Esophagus squamous epithelium (tissue), 5 donors: ENCODE measurements at places on chromosomes 16 and 17.

DNA sequence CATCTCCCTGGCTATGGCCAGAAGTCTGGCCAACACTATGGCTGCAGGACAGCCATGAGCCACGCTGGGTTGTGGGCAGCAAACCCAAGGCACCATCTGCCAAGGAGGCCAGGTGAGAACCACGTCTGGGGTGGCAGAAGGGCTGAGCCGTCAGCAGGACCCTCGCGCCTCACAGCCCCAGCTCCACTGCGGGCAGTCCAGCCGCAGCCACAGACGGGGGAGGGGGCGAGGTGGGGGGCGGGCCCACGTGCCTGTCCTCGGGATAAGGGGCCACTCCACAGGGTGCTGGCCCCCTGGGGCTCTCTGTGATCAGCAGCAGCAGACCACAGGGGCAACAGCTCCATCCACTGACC lies 6.5 kb upstream of the BAIAP2 start:
- DNase-seq, result no peak
- H3K4me1 ChIP-seq, result peaks cover 71% of the 10 kb centered on the region

GRCh38 chr17:39197380-39198185 lies at the start of gene CACNB1:
Gene CACNB1, minus strand, starts transcription at chr17:39197669. Its CDS starts 174 bp downstream, at chr17:39197495.
- H3K27me3 ChIP-seq, result no peaks in the 10 kb centered on the region
- no peak for DNase-seq
- H3K4me1 ChIP-seq, result peaks cover 52% of the 10 kb centered on the region
- peak within 1 kb of the TSS; percentile 69 for H3K4me3 ChIP-seq
- H3K27ac ChIP-seq, result peak within 1 kb of the TSS; percentile 74
- peaks cover 28% of the 10 kb centered on the region for H3K36me3 ChIP-seq

DNA sequence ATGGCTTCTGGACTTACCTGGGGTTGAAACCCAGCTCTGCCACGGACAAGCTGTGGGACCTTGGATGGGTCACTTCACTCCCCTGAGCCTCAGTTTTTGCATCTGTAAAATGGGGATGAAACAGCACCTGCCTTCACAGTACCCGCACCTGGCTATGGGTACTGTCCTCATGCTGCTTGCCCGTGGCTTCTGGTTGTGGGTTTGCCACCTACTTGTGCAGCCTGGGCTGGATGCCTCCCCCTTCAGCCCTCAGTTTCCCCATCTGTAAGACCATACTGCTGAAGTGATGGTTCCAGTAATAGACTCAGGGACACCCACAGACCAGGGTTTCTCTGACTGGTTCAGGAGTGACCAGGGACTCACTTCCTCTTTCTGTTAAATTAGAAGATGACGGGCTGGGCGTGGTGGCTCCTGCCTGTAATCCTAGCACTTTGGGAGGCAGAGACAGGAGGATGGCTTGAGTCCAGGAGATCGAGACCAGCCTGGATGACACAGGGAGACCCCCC lies 9.4 kb downstream of the GLIS2 start:
- H3K4me1 ChIP-seq, result peaks cover 95% of the 10 kb centered on the region
- no peaks in the 10 kb centered on the region for H3K27me3 ChIP-seq
- peak overlapping the region; percentile 65 for H3K27ac ChIP-seq
- no peak for DNase-seq
- H3K4me3 ChIP-seq, result no peak overlapping the region
- no peaks in the 10 kb centered on the region for H3K36me3 ChIP-seq

DNA sequence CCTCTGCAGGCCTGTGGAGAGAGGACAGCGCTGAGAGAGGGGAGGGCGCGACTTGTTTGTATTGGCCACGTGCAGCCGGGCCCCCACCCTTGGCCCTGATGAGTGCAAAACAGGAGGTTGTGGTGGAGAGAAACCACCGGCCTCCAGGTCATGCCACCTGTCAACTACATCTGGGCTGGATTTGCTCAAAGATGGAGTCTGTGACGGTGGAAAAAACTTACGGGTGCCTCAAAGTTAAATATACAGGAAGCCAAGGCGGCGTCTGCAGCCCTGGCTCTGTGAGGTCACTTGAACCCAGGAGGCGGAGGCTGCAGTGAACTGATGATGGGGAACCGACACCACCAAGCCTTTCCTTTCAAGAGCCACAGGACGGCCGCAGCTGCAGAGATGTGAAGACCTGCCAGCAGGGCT lies 15.7 kb downstream of the C16orf74 start:
- H3K4me1 ChIP-seq, result no peaks in the 10 kb centered on the region
- no peaks in the 10 kb centered on the region for H3K27me3 ChIP-seq
- DNase-seq, result no peak
- no peaks in the 10 kb centered on the region for H3K36me3 ChIP-seq
- H3K4me3 ChIP-seq, result no peak overlapping the region
- no peak overlapping the region for H3K27ac ChIP-seq

DNA sequence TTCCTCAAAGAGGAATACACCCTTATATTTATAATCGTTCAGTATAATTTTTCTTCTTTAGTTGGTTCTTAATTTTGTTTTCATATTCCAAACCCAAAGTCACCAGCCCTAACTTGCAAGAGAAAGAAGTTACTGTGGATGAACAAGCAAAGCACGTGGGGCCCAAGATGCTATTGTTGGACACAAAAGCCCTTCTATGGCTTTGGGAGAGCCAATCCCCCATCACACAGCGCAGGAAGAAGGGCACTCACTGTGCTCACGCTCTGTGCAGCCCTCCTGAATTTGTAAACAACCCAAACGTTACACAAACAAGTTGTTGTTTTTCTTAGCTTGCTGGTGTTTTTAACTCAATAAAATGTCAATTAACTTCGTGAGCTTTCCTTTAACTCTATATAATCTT lies 22.5 kb downstream of the SPPL2C start:
- no peak for DNase-seq
- H3K27ac ChIP-seq, result no peak overlapping the region
- H3K27me3 ChIP-seq, result no peaks in the 10 kb centered on the region

DNA sequence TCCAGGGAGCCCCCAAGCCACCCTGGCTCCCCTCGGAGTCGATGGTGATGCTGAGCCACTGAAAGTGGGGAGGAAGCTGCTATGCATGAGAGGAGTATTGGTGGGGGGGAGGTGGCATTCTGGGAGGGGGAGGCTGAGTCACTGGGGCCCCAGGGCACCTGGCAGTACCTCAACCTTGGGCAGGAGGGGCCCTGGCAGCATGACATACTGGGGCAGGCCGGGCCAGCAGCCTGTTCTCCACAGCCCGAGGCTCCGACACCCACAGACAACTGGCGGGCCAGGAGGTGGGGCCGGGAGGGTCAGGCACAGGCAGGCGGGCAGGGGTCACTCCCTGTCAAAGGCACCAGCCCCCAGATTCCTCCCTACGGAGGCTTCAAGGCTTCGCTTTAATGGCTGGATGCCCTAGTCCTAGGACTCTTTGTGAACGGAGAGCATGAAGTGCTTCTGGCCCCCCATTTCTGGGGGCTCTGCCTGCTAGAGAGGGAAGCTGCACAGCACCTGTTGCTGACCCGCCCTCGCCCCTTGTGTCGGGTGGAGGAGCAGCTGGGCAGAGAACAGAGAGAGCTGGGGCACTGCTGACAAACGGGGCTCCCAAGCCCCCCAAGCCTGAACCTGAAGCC lies 928 bp downstream of the CASKIN2 start:
- H3K36me3 ChIP-seq, result no peaks in the 10 kb centered on the region
- no peaks in the 10 kb centered on the region for H3K27me3 ChIP-seq
- peak overlapping the region; percentile 90 for H3K27ac ChIP-seq
- H3K4me1 ChIP-seq, result peaks cover 56% of the 10 kb centered on the region
- peak overlapping the region; percentile 98 for H3K4me3 ChIP-seq
- DNase-seq, result no peak

DNA sequence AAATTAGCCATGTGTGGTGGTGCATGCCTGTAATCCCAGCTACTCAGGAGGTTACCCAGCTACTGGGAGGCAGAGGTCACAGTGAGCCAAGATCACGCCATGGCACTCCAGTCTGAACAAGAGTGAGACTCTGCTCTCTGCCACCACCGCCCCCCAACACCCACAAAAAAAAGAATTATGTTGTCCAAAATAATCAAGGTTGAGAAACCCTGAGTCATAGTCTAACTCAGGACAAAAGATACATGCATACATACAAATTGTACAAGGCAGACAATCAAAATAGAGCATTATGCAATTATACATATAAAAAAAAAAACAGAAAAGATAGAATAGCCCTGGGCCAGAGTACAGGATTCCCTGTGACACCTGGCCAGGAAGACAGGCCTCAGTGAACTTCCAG lies 6.6 kb upstream of the KPNB1 start:
- H3K27ac ChIP-seq, result no peak overlapping the region
- H3K4me1 ChIP-seq, result peaks cover under 1% of the 10 kb centered on the region
- DNase-seq, result no peak
- H3K4me3 ChIP-seq, result no peak overlapping the region

GRCh38 chr17:5485270-5486205 lies at the start of gene DERL2:
Gene DERL2, minus strand, starts transcription at chr17:5486178. Its CDS starts 17 bp downstream, at chr17:5486161.
- H3K4me3 ChIP-seq, result peak within 1 kb of the TSS; percentile 97
- no peaks in the 10 kb centered on the region for H3K27me3 ChIP-seq
- peaks cover 49% of the 10 kb centered on the region for H3K4me1 ChIP-seq
- peak; percentile 56 for DNase-seq

- H3K4me1 ChIP-seq, result no peaks in the 10 kb centered on the region
- H3K27me3 ChIP-seq, result peaks cover 34% of the 10 kb centered on the region
- no peak for DNase-seq
- H3K36me3 ChIP-seq, result no peaks in the 10 kb centered on the region
Observed at GRCh38 chr17:3038941-3039340, 24.5 kb downstream of the OR1D5 start.

- H3K4me3 ChIP-seq, result no peak overlapping the region
- DNase-seq, result no peak
- H3K4me1 ChIP-seq, result peaks cover 25% of the 10 kb centered on the region
- no peaks in the 10 kb centered on the region for H3K36me3 ChIP-seq
- no peaks in the 10 kb centered on the region for H3K27me3 ChIP-seq
Observed at GRCh38 chr17:50850640-50851039, 15.3 kb downstream of the WFIKKN2 start.

DNA sequence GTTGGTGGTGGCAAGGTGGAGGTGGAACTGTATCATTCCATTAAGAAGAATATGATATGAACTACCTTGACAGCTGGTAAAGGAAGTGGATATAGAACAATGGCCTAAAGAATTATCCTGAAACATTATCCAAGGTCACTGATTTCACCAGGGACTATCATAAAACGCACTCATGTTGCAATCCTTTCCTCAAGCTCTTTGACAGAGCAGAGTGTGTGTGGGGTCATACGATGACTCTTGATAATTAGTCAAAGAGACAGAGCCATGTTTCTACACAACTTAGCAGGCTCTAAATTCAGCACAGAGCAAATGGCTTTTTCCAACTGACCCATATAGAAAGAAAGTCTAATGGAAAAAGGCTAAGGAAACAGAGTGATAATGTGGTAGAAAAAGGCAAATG lies 126.4 kb upstream of the ANKFN1 start:
- no peaks in the 10 kb centered on the region for H3K36me3 ChIP-seq
- H3K27me3 ChIP-seq, result no peaks in the 10 kb centered on the region
- no peaks in the 10 kb centered on the region for H3K4me1 ChIP-seq
- no peak overlapping the region for H3K4me3 ChIP-seq
- H3K27ac ChIP-seq, result no peak overlapping the region
- DNase-seq, result no peak

DNA sequence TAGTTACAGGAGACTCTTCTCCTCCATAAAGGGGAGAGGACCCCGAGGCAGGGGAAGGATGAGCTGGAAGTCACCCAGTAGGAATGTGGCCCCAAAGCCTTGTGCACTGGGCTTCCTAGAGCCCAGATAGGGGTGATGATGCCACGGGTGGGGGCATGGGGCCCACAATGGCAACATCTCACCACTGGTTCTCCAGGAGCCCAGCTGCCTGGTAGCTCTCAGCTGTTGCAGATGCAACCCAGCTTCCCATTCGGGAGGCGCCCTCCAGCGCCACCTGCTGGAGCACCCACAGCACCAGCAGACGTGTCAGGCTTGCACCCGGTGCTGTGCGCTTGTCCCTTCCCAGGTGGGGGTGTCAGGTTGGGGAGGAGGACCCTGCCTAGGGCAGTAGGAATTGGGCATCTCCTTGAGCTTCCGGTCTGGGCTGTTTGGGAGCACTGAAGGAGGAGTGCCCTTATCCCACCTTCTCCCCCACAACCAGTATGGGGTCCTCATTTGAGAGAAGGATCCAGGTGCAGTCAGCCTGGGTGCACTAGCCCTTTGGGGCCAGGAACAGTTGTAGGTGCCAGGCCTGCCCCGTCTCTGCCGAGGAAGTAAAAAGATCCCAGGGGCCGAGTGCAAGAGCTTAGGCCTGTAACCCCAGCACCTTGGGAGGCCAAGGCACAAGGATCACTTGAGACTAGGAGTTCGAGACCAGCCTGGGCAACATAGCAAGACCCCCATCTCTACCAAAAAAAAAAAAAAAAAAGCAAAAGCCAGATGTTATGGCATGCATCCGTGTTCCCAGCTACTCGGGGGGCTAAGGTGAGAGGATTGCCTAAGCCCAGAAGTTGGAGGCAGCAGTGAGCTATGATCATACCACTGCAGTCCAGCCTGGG lies 14.4 kb downstream of the CDIPT start:
- no peaks in the 10 kb centered on the region for H3K27me3 ChIP-seq
- H3K4me3 ChIP-seq, result no peak overlapping the region
- peaks cover 6% of the 10 kb centered on the region for H3K4me1 ChIP-seq

- H3K4me3 ChIP-seq, result no peak overlapping the region
- no peaks in the 10 kb centered on the region for H3K36me3 ChIP-seq
- no peaks in the 10 kb centered on the region for H3K4me1 ChIP-seq
- H3K27me3 ChIP-seq, result no peaks in the 10 kb centered on the region
Observed at GRCh38 chr16:66382966-66383299, 16.4 kb downstream of the CDH5 start.

DNA sequence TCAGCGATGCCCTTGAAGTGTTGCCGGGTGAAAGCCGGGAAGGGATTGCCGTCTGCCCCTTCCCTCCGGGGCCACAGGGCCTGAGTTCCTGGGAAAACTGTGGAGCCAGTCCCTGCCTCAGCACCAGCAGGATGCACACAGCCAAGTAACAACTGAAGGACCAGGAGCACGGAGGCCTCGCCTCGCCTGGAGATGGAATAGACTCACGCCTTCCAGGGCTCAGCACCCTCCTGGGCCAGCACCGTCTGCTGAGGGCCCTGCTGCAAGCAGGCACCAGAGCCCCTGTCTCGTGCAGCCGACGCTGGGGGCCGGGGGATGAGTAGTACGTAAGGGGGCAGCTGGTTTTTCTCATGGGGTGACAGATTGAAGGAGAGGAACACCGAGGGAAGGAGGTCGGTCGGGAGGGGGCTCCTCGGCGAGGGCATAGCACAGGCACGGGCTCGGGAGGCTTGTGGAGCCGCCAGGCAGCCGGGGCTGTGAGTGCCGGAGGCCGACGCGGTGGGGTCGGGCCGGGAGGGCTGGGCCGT lies 6.4 kb downstream of the CBFA2T3 start:
- no peak for DNase-seq
- H3K4me1 ChIP-seq, result peaks cover 16% of the 10 kb centered on the region

DNA sequence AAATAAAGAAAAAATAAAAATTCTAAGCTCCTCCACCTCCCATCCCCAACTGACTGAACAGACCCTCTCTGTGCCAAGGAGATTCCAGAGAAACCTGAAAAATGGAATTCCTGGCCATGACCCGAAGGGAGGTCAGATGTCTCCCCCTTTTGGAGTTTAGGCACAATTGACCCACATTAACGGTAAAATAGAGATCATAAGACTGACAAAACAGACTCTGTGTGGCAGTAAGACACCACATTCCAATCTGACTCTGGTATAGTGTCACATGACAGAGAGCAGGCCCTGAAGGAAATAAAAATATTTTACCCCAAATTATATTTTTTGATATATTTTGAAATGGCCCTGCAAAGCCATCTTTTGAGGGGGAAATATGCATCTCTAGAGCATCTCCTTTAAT lies 115.1 kb upstream of the ZKSCAN2 start:
- no peak for DNase-seq
- no peak overlapping the region for H3K27ac ChIP-seq

- no peak overlapping the region for H3K27ac ChIP-seq
- H3K4me1 ChIP-seq, result peaks cover 38% of the 10 kb centered on the region
- H3K36me3 ChIP-seq, result no peaks in the 10 kb centered on the region
- no peak overlapping the region for H3K4me3 ChIP-seq
- no peaks in the 10 kb centered on the region for H3K27me3 ChIP-seq
Observed at GRCh38 chr16:53779186-53779585, 75.2 kb downstream of the FTO start.
